ENCODE measurements at places on chromosomes 13 and 19.

GRCh38 chr13:110411688-110412059 is 104.6 kb downstream of the COL4A2 start:
- DNase-seq = no peak

DNA sequence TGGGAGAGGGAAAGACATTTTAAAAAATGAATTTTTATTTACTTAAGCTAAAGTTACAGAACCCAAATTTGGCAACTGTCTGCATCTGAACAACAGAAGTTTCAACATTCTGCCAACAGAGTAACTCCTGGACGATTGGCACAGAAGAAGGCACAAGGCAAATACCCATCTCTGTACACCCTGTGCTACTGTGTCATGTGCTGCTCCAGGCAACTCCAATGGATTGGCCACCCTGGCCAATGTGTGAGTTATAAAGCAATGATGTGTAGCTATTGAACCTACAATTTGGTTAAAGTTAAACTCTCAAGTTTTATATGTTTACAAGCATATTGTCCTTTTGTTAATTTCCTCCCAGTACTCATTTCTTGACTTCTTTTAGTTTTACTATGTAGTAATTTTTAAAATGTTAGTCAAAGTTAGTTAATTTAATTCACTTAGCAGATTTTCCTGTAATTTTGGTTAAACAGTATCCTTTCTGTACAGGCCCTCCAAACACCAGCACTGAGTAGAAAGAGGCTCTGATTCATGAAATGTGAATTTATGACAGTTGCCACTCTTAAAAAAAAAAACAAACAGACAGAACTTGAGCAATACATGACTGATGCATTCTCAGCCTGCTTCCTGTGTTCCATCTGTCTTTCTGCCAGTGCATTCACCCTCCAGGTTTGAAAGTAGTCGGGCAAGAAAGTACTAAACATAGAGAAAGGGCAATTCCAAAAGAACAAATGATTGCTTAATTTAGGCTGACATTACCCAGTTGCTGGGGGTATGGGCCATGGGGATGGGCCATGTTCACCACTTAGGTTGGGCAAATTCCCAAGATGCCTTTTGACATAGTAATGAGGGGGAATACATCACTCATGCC is 5.9 kb downstream of the STARD13 start:
- DNase-seq = peak; percentile 58

DNA sequence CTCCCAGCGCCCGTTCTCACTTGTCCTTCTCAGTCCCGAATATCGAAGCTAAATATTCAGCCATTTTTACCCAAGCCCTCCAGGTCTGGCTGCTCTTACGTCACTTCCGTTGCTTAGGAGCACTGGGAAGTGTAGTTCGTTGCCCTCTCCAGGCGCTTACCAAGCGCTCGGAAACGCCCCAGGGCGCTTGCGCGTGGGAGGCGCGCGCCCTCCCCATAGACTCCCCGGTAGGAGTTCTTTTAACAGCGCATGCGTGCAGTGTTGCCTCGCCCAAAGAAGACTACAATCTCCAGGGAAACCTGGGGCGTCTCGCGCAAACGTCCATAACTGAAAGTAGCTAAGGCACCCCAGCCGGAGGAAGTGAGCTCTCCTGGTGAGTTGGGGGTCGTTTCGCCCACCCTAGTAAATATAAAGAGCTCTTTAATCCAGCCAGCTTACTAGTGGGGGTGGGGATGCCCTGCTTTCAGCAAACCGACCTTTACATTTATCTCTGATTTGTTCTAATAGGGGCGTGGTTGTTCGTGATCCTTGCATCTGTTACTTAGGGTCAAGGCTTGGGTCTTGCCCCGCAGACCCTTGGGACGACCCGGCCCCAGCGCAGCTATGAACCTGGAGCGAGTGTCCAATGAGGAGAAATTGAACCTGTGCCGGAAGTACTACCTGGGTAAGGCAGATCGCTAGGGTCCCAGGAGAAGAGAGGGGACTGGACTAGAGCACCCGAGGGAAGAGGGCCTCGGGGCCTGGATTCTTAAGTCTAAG is at the start of the genes PSENEN and U2AF1L4:
PSENEN (plus strand) TSS at position 324 of the 759 bp plus-strand sequence; CDS start at position 604, 280 bp downstream.
U2AF1L4 (minus strand) TSS at position 91 of the 759 bp plus-strand sequence; CDS start at position 64, 27 bp downstream.
- DNase-seq = peak; percentile 100

DNA sequence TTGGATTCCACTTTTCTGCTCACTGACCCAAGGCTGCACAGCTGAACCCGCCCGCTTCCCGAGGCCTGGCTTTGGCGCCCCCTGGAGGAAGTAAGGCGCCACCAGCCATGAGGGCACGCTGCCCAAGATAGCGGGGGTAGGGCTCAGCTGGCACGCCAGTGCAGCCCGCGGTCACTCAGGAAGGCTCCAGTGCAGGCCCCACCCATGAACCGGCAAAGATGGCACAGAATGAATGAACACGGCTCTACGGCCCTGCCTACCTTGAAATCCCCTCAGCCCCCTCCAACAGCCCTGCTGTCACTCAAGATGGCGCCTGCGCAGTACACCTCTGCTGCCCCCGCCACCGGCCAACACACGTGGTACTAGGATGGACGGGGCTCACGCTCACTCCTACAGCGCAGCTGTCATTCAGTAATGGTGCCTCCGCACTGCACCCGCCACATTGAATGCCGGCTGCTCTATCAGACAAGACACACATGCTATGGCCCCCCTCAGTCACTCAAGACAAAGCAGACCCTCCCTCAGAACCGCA is 3.0 kb downstream of the PEG3 start:
- peak; percentile 93 for DNase-seq

DNA sequence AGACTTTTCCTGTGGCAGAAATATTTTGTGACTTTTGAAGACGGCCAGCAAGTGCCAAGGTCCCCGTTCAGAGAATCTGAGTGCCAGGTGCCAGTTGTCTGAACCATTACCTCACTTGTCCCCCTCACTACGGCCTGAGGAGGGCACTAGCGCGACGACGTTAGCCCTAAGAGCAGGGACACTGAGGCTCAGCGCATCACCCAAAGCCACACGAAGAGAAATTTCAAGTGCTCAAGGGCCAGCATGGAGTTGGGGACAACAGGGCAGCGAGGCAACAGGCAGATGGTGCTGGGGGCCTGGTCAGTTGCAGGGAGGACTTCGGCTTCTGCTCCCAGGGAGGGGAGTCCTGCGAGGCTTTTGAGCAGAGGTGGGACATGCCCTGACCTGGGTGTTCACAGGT is 9.5 kb upstream of the TYK2 start:
- DNase-seq = no peak

DNA sequence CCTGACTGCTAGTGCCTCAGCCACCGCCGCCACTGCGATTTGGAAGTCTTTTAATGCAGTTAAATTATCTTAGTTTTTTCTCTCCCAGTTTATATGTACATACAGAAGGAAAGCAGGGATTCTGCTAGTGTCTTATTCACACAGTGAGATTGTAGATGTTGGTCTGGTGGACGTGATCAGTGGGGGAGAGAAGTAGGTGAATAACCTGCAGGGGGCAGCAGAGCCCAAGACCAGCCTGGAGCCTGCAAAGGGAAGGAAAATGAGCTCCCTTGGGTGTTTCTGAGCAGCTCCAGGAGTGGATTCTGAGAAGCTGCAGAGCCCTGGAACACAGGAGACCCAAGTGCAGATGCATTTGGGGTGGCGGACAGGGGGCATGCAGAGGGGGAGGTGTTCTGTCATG is 26.3 kb downstream of the ZNF844 start:
- peak; percentile 89 for DNase-seq

GRCh38 chr19:42226886-42227285 is 6.8 kb downstream of the ZNF526 start:
- DNase-seq = no peak

- DNase-seq = no peak
These were observed 11.0 kb downstream of the MOB3A start for GRCh38 chr19:2084993-2085720.

GRCh38 chr13:44752164-44752563 is 176.0 kb upstream of the TSC22D1 start:
- DNase-seq = no peak

DNA sequence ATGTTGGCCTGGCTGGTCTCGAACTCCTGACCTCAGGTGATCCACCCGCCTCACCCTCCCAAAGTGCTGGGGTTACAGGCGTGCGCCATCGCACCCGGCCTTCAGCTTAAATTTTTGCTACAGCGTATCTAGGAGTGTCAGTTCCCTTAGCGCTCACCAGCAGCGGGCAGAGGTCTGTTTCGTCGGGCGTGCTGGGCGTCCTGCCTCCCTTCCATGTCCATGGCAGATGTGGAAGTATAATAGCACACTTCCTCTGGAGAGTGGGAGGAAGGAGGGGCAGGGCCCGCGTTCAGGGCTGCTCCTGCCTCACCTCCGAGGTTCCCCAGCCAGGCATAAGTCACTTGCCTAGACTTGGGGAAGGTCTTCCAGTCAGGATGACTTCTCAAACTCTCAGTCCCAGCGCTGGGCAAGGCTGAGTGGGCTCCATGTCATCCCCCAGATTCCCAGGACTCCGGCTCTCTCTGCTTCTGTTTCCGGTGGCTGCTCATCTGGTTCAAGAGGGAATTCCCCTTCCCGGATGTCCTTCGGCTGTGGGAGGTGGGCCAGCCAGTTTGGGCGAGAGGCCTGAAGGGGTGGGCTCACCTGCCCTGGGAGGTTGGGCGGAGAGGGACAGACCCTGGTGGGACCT is 9.5 kb downstream of the IL4I1 start:
- no peak for DNase-seq

DNA sequence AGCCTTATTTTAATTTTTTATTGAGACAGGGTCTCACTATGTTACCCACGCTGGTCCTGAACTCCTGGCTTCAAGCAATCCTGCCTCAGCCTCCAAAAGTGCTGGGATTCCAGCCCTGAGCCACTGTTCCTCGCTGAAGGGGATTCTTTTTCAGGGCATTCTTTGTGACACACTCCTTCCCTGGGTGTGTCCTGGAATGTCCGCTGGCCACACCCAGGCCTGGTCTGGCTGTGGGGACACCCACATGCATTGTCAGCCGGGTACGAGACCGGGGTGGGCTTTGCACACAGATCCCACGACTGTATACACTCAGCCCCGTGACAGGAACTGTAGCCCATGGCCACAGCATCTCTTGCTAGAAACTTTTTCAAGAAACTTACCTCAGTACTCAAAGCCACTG is 34.4 kb upstream of the GATAD2A start:
- no peak for DNase-seq

DNA sequence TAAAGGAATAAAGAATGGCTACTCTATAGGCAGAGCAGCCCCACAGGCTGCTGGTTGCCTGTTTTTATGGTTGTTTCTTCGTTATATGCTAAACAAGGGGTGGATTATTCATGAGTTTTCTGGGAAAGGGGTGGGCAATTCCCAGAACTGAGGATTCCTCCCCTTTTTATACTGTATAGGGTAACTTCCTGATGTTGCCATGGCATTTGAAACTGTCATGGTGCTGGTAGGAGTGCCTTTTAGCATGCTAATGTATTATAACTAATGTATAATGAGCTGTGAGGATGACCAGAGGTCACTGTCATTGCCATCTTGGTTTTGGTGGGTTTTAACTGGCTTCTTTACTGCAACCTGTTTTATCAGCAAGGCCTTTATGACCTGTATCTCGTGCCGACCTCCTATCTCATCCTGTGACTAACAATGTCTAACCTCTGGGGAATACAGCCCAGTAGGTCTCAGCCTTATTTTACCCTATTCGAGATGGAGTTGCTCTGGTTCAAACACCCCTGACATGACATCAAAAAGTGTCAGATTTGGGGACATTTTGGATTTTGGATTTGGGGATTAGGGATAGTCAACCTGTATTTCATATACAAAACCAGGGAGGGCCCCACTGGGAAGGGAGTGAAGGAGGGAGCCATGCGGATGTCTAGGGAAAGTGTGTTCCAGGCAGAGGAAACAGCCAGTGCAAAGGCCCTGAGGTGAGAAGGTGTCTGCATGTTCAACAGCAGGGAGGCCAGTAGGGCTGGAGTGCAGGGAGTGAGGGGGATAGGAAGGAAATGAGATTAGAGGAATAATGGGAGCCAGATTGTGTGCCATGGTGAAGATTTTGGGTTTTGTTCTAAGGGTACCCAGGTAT is 10.9 kb downstream of the FXYD5 start:
- no peak for DNase-seq

- DNase-seq = no peak
These were observed 466.5 kb downstream of the UQCRFS1 start for GRCh38 chr19:28746478-28746877.

- no peak for DNase-seq
These were observed 50.7 kb downstream of the LHFPL6 start for GRCh38 chr13:39552246-39552645.

GRCh38 chr19:4597975-4598671 is 38.6 kb upstream of the SEMA6B start:
- DNase-seq = peak; percentile 86

- DNase-seq = peak; percentile 55
These were observed 4.3 kb upstream of the POSTN start for GRCh38 chr13:37602733-37603381.

GRCh38 chr13:97459215-97459777 is 25.3 kb downstream of the RAP2A start:
- no peak for DNase-seq

- no peak for DNase-seq
These were observed 39.9 kb downstream of the FBN3 start for GRCh38 chr19:8109455-8109854.

- DNase-seq = no peak
These were observed 4.7 kb upstream of the ZNF428 start for GRCh38 chr19:43623889-43624670.

- no peak for DNase-seq
These were observed 7.0 kb upstream of the LILRA4 start for GRCh38 chr19:54345938-54346386.

- no peak for DNase-seq
These were observed 551.9 kb upstream of the SLC10A2 start for GRCh38 chr13:103618151-103618550.

DNA sequence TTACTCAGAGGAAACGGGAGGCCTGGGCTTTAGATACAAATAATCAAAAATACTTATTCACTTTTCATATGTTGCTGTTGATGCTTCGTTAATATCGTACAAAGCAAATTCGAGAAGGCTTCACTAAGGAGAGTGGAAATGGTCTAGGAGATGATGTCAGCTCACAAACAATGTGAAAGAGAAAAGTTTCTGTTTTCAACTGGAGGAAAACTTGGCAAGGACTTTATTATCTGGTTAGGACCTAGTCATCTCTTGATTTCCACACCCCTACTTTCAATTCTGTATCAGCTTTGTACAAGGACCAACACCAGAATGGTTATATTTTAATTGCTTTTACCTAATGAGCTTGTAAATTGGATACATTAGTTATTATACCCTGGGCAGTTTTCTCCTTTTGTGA is 88.0 kb downstream of the SLC10A2 start:
- peak; percentile 17 for DNase-seq

DNA sequence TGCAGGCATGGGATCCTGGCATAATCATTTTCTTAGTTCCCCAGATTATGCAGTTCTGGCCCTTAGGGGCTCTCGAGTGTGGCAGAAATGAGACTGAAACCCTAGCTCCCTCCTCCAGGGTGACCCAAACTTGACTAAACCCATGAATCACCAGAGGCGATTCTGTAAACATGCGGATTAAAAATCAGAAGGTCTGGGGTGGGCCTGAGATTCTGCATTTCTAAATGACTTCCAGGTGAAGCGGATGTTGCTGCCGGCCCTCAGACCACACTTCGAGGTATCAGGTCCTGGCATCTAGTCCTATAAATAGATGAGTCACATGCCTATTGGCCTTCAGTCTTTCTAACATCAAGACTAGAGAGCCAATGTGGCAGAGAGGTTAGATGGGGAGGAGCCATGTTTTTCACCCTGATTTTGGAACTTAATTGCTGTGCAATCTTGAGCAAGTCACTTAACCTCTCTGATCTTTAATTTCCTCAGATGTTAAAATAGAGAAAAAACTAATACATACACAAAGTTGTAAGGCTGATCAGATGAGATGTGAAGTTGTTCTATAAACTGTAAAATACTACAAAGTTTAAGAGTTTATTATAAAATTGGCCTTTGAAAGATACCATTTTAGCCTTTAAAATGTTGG is 431.2 kb downstream of the FOXO1 start:
- no peak for DNase-seq
